H7 (cell line): ENCODE measurements at places on chromosomes 7 and 10. TPM values are rescaled to one million over a fixed set of nuclear protein-coding genes. Genes with fewer than 3 reads are reported as not detected.

Gene CUX1
- 25.3 and 28.2 TPM in 2 replicates for total RNA-seq

Gene CTTNBP2
- total RNA-seq, result 8.7 and 11.4 TPM in 2 replicates

Gene MYH16
- not detected in 2 replicates for total RNA-seq

Gene ZWINT
- 84.4 and 103 TPM in 2 replicates for total RNA-seq

Gene TMEM236
- total RNA-seq, result 0.03 and 0.15 TPM in 2 replicates

Gene CRPPA
- total RNA-seq, result 0.30 and 0.45 TPM in 2 replicates

Gene MYL7
- 1.4 and 4.7 TPM in 2 replicates for total RNA-seq

Gene CHST15
- 15.7 and 18.4 TPM in 2 replicates for total RNA-seq

Gene CYP3A5
- 0.31 TPM in 1 of 2 replicates, not detected in the other for total RNA-seq

Gene TNS3
- total RNA-seq, result 28.9 and 31.3 TPM in 2 replicates

Gene TMEM72
- not detected in 2 replicates for total RNA-seq

Gene MUC12
- 1.8 and 10.4 TPM in 2 replicates for total RNA-seq

Gene FGFBP3
- 10.1 and 10.5 TPM in 2 replicates for total RNA-seq

Gene UNCX
- total RNA-seq, result not detected in 2 replicates

Gene C10orf95
- 0.30 and 0.45 TPM in 2 replicates for total RNA-seq

Gene GPR15LG
- not detected in 2 replicates for total RNA-seq

Gene TBL2
- total RNA-seq, result 34.5 and 52.3 TPM in 2 replicates

Gene COMMD3
- total RNA-seq, result 1.1 and 1.8 TPM in 2 replicates

Gene BAIAP2L1
- total RNA-seq, result 16.6 and 24.9 TPM in 2 replicates

Gene MRLN
- total RNA-seq, result not detected in 2 replicates

Gene ADIRF
- not detected in 2 replicates for total RNA-seq

Gene DPYSL4
- total RNA-seq, result 7.6 and 9.1 TPM in 2 replicates

Gene HTR5A
- total RNA-seq, result not detected in 2 replicates

Gene GRID2IP
- total RNA-seq, result 0.28 and 0.33 TPM in 2 replicates

Gene PIP
- not detected in 2 replicates for total RNA-seq

Gene ENTPD7
- total RNA-seq, result 8.2 and 8.6 TPM in 2 replicates

Gene PNLIP
- not detected in 2 replicates for total RNA-seq

Gene CCDC3
- total RNA-seq, result 0.63 and 0.73 TPM in 2 replicates

Gene TFEC
- total RNA-seq, result not detected in 2 replicates

Gene TASOR2
- 44.5 and 56.8 TPM in 2 replicates for total RNA-seq
